ENCODE measurements at places on chromosomes 6 and 20.

DNA sequence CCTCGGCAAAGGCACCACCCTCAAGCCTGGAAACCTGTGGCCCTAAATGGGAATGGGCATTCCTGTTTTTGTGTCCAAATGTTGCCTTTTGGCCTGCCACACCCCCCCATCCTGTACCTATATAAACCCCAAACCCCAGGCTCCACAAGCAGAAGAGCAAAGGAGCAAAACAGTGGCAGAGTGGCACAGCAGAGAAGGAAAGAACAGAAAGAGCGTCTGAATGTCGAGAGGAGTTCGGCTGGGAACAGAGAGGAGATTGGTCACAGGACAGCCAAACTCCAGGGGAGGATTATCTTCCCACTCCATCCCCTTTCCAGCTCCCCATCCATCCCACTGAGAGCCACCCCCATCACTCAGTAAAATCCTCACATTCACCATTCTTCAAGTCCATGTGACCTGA is 58.0 kb upstream of the PREP start:
- DNase-seq: no peak

GRCh38 chr6:148523551-148523950 is 180.9 kb downstream of the SASH1 start:
- no peak for DNase-seq

- DNase-seq: no peak
Observed at GRCh38 chr6:88920774-88921733, 42.4 kb downstream of the RNGTT start.

GRCh38 chr6:107731422-107732319 is 92.4 kb downstream of the SCML4 start:
- no peak for DNase-seq

GRCh38 chr20:22830138-22830537 is 205.0 kb upstream of the SSTR4 start:
- no peak for DNase-seq

DNA sequence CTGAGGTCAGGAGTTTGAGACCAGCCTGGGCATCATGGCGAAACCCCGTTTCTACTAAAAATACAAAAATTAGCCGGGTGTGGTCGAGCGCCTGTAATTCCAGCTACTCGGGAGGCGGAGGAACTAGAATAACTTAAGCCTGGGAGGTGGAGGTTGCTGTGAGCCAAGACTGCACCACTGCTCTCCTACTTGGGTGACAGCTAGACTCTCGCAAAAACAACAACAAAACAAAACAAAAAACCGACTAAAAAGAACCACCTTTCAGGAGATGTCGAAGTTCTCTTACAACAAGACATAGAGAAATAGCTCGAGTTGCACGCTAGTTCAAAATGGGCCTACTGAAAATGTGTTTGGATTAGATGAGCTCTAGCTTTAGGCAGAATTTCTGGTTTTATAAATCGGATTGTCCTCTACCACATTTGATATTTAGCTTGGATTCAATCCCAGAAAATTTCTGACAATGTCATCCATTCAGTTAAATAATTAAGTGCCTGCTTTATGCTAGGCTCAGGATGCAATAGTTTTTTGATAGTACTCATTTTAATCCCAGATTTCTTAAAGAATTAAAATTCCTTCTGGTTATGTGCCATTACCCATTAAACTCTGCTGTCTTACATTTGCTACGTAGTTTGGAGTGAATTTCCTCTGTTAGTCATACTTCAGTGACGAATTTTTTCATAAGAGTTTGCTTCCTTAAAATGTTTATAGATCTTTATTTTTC is 137.5 kb upstream of the SHLD1 start:
- peak; percentile 36 for DNase-seq

DNA sequence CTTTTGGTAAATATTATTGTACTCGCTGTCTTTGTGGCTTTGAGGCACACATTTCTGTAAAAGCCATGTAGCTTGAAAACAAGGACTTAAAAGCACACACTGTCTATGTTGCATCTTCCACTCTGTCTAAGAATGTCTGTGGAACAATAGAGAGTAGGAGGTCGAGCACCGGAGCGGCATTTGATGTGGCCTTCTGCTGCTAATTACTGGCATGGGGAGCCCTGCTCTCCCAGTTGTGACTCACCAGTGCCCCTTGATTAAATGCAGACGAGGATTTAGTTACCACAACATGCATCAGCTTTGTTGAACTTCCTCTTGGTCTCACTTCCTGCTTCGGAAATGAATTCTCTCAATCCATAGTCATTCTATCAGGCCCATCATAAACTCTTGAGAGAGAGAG is 680.7 kb upstream of the SLC35B3 start:
- DNase-seq: peak; percentile 3

Data from renal cortical epithelial cell (primary cell).